ENCODE measurements at places on chromosomes 6 and 20.

DNA sequence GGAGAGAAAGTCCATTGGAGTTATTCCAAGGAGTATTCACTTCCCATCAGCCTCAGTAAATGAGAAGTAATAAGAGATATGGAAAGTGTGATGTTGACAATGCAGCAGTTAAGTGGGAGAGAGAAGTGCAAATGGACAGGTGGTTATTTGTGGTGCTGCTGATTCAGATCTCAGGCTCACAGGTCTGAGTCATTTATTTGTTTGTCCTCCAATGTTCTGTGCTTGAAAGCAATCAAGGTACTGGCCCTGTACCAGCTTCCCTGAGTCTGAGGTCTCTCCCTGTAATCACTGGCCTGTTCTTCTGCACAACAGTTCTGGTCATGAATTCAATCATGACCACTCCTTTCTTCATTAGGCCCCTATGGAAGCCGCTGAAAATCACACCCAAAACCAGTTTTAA, 827.7 kb downstream of the MAFB start:
- DNase-seq = no peak

DNA sequence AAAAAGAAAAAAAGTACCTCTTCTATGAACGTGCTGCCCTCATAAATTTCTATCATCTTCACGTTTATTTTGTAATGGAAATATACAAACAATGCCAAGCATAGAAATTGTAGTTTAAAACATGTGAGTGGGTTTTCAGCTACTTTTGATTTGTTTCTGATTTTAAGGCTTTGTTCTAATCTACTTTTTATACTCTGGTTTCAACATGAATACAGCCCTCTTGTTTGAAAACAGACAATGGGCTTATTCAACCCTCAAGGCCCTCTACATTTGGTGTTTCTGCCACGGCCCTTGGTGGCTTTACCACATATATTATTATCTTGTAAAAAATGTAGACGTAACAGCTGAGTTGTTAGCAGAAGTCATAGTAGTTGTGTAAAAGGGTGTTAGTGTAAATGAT, 153.9 kb downstream of the SOX4 start:
- DNase-seq = no peak

GRCh38 chr6:132446141-132446854, 45.0 kb upstream of the MOXD1 start:
- DNase-seq = no peak

DNA sequence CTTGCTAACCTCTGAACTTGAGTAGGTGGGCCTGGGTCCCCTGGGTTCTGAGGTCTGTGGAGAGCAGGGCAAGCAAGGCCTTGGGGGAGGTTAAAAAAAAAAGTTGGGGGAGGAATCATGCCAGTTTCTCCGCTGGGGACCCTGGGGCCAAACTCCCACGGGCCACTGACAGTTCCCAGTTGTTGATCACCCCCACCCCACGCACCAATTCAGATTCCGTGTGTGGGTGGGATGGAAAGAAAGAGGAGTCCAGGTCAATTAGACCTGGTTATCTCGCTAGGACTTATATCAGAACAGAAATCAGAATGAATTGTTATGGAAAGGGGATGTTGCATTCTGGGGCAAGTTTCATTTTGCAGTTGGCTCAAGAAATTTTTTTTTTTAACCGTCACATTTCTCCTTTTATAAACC, 46.7 kb upstream of the SUPT3H start:
- DNase-seq = no peak

DNA sequence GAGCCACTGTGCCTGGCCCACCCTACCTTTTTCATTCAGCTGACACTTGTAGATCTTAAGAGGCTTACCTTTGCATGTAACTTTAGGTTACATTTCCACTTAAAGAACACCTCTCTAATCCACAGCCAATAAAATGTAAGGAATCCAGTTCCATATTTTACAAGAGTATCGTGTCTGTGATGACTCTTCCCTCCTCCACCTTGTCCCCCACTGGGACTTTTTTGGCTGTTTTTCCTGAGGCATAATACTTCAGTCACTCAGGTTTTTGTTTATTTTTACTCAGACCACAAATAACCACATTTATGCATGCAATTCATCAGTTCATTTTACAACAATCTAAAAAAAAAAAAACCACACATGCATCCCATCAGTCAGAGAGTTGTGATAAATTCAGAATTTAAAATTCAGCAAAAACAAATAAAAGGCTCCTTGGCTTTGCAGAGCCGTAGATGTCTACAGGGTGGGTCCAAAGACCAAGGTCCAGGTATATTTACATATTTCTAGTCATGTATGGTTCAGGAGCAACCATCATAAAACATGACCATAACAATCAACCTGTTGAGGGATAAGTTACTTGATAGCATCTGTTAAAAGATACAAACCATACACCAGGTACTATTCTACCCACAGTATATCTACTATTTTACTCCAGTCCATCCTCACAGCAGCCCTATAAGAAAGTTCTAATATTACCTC, 9.9 kb downstream of the ATXN1 start:
- no peak for DNase-seq

- DNase-seq = no peak
These were observed 84.4 kb downstream of the SYNE1 start for GRCh38 chr6:152552616-152553209.

DNA sequence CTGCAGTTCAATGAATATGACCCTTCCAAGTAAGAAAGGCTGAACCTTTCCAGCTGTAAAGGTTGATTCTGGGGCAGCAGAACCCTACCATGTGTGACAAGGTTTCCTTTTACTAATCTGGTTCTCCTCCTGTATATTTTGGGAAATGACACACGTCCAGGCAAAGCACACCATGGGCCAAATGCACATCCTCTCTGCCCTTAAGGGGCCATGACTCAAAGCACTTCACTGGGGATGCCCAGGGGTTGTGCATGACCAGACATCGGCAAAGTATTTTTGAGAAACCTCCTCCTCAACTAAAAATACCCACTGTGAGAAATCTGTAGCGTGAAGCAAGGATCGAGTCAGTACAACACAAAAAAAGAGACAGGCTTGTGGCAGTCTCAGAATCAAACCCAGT, 174.7 kb downstream of the BACH2 start:
- DNase-seq = no peak

GRCh38 chr20:50258790-50259483, 68.3 kb downstream of the CEBPB start:
- DNase-seq = no peak

- DNase-seq = no peak
These were observed 31.9 kb downstream of the NTSR1 start for GRCh38 chr20:62740286-62741141.

DNA sequence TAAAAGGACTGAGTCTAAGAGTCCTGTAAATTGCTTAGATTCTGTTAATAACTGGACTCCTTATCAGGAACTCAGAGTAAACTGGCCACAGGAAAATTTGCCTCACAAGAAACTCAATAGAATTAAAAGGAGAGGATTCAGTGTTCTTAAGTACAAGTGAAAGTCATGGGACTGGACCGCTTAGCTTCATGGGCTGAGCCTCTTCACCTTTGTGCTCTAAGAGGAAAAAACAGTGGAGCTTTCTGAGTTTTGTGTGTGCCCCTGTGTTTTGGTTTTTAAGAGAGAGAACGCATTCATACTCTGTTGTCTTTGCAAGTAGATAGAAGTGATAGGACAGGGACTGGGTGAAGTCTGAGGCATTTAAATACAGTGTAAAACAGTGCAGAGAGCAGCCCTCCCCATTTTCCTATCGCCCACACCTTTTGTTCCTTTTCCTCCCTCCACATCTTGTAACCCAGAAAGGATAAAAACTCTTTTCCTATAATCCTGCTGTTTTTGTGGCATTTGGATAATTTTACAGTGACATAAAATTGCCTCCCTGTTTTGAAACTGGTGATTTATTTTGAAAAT, 49.6 kb downstream of the FOXO3 start:
- no peak for DNase-seq

- DNase-seq = no peak
These were observed at the start of gene SLC35F1 for GRCh38 chr6:117906958-117907600. SLC35F1 (plus strand) TSS chr6:117907264.

GRCh38 chr6:131368198-131368911, 204.7 kb upstream of the ARG1 start:
- DNase-seq = no peak

DNA sequence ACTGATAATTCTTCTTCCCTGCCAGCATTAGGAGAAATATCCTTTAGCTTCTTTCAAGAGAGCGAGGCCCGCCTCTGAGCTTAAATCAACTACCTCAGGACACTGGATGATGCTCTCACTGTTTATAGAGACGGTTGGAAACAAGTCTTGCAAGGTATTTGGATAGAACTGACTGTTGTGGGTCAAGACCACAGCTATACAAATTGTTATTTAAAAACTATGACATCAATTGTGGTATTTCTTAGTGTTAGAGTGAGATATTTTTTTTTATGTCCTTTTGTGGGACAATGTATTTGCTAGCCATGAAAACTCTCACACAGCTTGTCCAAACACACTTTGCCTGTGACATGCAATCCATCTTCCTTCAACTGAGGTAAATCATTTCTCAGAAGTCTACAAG, 136.3 kb upstream of the PHACTR1 start:
- no peak for DNase-seq

GRCh38 chr6:11331111-11331510, 98.6 kb upstream of the NEDD9 start:
- DNase-seq = no peak

GRCh38 chr6:13422681-13423221, 64.6 kb downstream of the GFOD1 start:
- DNase-seq = no peak

DNA sequence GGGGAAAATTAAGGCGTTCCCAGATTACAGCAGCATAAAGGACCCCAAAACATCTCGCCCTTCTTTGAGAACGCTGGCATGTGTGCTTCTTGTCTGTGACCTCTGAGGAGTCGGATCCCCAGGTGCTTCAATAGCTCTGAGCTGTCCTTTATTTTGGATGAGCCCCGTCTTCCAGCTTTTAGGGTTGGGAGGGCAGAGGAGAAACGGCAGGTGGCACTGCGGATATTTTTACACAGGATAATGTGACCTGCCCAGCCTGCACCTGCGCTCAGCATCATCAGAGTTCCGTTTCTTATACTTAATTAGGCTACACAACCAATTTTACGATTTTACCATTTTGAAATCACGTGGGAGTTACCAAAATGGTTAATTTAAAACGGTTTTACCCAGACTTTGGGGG, 147.7 kb upstream of the RPS6KA2 start:
- no peak for DNase-seq

DNA sequence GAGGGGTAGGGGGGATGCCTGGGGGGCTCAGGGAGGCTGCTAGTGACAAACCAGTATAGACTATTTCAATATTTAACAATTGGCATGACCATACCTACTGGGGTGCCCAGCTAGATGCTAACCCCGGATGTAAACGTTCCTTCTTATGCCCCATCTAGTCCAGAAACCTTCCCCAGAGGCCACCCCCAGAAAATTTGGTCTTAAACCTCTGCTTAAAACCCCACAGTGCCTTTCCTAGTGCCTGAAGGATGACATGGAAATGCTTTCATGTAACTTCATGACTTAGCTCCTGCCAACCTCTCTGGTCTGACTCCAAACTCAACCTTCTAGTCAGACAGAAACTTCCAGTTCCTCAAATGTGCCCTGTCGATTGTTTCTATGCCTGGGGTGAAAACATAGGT, 52.0 kb downstream of the JPH2 start:
- no peak for DNase-seq

DNA sequence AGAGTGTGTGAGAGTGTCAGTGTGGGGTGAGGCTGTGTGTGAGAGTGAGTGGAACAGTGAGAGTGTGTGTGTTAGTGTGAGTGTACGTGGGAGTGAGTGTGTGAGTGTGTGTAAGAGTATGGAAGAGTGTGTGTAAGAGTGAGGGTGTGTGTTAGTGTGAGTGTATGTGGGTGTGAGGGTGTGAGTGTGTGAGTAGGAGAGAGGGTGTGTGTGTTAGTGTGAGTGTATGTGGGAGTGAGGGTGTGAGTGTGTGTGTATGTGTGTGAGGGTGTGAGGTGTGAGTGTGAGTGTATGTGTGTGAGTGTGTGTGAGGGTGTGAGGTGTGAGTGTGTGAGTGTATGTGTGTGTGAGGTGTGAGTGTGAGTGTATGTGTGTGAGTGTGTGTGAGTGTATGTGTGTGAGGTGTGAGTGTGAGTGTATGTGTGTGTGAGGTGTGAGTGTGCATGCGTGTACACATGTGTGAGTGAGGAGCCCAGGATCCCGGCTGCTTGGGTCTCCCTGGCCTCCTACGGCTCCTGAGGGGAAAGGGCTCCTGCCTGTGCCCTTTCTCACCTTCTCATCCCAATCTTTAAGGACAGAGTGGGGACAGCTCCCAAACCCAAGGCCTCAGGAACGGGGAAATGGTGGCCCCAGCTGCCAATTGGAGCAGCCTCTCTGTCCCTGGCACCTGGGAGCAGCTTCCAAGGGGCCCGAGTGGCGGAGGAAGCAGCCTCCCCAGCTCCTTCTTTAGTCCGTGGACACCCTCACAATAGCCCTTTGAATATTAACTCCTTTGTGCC, 100.2 kb downstream of the PSMB1 start:
- no peak for DNase-seq

GRCh38 chr20:22717466-22717865, 133.1 kb upstream of the FOXA2 start:
- no peak for DNase-seq

DNA sequence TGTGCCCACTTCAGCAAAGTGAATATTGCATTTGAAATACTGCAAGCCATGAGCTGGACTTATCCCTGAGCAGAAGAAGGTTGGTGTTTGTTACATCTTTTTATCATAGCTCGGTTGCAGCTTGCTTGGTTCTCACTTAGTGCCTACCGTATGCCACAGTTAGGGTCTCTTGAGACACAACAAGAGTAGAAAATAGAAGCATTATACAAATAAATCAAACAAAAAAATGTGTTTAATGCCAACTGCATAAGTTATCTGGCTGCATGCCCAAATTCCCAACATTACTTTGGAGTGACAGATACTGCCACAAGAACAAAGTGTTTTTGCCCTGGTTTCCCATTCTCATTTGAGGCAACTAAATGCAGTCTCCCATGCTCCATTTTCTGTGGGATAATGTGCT, 53.9 kb upstream of the LAMP5 start:
- DNase-seq = no peak

- no peak for DNase-seq
These were observed 75.1 kb downstream of the QKI start for GRCh38 chr6:163489584-163489983.

GRCh38 chr6:139490482-139490881, 116.0 kb upstream of the CITED2 start:
- DNase-seq = no peak

DNA sequence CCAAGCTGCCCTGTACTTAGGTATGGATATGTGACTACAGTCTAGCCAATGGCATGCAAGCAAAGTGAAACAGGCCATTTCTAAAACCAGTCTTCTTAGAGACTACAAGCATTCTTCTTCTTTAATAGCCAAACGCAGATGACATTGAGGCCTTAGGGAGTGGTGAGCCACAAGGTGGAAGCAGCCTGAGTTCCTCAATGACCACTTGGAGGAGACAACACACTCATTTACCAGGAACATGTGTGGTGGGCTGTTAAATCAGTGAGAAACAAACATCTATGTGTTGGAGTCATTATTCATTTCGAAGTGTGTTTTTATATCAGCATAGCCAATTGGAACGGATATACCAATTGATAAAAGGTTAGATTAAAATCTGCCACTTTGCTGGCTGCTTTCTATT, 122.0 kb downstream of the GFRAL start:
- no peak for DNase-seq

GRCh38 chr20:16349523-16350260, 223.6 kb downstream of the KIF16B start:
- DNase-seq = no peak

All from NCI-H1048 (cell line).